ENCODE measurements at places on chromosomes 7 and 10.

DNA sequence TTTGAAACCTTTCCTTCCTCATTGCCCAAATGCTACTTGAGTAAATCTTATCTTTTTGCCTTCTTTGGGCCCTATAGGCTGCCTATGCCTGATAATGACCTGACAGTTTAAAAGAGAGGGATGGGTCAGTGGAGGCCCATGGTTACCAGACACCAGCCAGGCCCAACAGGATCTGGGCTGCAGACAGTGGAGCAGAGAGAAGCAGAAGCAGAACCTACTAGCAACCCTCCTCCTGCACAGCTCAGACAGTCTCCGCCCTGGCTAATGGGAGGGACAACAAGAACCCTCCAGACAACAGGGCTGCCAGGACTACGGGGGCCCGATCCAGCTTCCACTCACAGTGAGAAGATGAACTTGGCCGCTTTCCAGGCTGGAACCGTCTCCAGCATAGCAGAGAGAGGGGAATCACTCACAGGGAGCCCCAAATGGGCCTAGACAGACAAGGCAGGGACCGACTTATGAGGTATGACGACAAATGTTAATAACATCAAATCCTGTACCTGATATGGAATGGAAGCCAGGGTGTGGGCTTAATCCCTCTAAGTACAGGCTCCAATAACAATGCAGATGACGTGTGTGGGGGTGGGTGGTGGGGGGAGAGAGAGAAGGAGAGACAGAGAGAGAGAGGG is 31.7 kb upstream of the DGKI start:
- no peak for DNase-seq

DNA sequence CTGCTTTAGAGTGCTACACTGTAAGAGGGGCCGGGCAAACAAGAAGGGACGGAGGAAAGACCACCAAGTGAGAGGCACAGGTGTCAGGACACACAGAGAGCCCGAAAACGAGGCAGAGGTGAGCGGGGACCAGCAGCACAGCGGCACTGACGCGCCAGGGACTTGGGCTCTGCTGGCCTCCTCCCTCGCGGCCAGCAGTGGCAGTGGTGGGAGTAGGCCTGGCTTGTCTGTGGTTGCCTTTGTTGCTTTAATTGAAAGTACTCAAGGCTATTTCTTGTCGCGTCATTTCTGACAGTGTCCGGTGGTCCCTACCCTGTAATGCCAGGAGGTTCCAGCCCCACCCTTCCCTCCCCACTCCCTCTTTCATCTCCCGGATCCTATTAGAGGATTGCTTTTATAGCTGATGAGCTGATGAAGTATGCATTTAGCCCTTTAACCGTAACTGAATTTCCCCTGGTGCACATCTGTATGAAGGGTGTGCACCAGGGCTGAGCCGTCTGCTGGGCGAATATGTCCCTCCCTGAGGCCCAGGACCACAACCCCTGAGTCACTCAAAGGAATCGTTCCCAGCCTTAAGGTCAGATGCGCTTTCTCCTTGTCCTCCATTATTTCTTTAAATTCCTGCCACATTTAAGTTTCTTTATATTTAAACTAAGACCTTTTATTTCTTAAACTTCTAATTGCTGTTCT is 39.5 kb upstream of the FAM20C start:
- DNase-seq, result no peak

DNA sequence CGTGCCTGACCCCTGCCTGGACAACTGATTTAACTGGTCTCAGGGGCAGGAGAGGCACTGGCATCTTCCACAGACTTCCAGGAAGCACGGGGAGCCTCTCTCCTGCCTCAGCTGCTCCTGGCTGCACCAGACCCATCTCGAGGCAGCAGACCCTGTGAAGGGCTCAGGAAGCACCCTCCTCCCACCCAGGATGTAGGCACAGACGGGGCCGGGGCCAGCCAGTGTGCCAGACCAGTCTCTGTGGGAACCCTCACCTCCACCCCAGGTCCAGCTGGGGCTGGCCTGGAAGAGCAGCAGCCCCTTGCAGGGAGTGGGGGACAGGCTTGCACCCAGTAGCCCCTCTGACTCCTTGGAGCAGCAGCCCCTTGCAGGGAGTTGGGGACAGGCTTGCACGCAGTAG is 56.3 kb downstream of the RASGEF1A start:
- no peak for DNase-seq

- DNase-seq, result no peak
Measured at GRCh38 chr10:2296179-2296891, 559.0 kb upstream of the ADARB2 start.

DNA sequence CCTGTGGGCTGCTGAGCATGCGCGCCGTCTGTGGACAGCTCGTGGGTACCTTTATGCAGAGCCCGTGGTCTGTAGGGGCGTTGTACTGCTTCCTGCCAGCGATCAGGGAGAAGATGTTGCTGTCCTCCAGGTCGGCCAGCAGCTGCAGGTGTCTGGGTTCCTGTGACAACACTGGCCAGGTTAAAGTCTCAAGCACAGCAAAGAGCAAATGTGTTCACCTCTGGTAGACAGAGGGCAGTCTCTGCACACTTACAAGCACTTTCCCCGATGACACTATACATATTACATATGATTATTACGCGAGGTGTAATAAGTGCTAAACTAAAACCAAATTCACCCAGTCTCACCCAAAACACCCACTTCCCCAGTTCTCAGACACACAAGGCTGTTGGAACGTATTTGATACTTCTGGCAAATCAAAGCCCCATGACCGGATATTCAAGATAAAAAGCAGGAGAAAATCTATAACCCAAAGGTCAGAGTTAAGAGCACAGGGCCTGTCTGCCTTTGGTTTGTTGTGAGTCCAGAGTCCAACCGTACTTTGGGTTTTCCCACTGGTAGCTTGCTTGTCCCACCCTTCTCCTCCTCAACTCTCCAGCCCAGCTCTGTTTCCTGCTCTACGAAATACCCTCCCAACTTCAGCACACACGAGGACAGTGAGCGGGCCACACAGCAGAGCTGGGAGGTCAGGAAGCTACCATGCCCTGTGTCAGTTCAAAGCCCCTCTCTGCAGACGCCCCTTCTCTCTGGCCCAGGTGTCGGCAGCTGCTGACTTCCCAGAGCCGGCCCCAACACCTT is 49.7 kb upstream of the DDC start:
- DNase-seq, result no peak

DNA sequence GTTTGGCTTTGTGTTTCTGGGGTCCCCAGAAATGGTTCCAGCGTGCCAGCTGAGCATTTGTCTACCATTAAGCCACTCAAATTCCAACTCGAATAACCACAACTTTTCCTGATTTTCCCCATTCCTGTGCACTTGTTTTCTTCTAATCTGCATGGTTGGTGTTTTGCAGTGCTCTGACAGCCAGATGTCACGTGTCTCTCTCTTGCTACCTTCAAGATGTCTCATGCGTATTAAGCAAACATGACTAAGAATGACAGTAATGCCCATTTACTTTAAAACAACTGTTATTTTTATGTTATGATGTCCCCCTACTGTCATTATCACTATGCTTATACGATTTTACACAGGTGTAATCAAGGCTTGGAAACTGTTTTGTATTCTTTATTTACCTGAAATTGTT is 35.2 kb upstream of the MXI1 start:
- no peak for DNase-seq

- DNase-seq, result no peak
Measured at GRCh38 chr10:79029478-79030390, 39.0 kb upstream of the ZMIZ1 start.

DNA sequence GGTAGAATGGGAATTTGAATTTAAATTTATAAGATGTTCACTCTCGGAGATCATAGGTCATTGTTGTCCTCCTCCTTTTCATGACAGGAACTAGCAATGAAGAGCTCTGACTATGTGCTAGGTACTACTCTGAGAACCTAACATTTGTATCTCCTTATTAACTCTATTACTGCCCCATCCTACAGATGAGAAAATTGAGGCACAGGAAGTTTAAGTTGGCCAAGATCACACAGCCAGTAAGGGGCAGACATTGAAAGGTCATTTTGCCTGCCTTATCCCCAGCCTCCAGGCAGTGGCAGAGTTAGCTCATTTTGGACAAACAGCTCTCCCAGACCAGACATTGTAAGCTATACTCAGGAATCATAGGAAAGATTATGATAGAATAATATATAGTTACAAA is 6.0 kb downstream of the SRGN start:
- DNase-seq, result no peak

GRCh38 chr10:46074196-46074946 is 28.3 kb upstream of the MSMB start:
- DNase-seq, result no peak

GRCh38 chr10:17262502-17262901 is 34.5 kb downstream of the VIM start:
- DNase-seq, result no peak
